ENCODE measurements at places on chromosomes 6 and 20.

DNA sequence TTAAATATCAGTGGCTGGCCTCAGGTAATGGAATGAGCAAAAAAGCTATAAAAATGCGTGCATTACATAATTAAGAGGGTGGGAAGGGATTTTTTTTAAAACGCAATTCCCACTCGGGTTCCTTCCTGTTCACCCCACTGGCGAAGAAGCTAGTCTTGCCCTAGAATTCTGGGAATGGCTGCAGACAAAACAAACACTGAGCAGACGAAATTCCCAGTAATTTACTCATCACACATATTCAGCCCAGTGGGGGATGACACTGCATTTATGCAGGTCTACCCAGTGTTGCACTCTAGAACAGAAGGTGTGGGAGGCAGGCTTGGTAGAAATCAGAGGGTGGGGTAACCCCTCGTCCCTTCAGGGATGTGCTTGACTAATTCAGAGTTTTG lies 2695.0 kb upstream of the DEFB115 start:
- no peak for DNase-seq

- DNase-seq = no peak
Observed at GRCh38 chr6:36692861-36693702, 4.5 kb upstream of the RAB44 start.

- DNase-seq = no peak
Observed at GRCh38 chr6:20707870-20708269, 173.6 kb downstream of the CDKAL1 start.

DNA sequence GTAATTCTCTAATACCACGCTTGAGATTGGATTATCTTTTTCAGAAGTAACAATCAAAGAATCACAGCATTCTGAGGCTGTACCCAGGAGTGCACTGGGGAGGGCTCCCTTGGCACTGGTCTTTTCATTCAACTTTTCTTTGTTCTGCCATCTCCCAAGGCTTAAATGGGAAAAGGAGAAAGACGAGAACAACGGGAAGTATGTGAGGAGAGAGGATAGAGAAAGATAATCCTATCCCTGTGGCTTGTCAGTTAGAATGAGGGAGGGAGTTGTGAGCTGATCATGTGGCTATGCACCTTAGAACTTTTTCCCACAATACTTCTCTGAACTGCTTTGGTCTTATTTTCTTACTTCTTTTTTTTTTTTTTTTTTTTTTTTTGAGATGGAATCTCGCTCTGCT lies 83.1 kb downstream of the CAP2 start:
- DNase-seq = no peak

GRCh38 chr6:91221072-91221720 lies 634.3 kb upstream of the MAP3K7 start:
- no peak for DNase-seq
